Activated T-cell treated with anti-CD3 and anti-CD28 coated beads, Interleukin-2, amount 50 U/mL, for 72 hours (primary cell): ENCODE measurements at places on chromosomes 16 and 17.

DNA sequence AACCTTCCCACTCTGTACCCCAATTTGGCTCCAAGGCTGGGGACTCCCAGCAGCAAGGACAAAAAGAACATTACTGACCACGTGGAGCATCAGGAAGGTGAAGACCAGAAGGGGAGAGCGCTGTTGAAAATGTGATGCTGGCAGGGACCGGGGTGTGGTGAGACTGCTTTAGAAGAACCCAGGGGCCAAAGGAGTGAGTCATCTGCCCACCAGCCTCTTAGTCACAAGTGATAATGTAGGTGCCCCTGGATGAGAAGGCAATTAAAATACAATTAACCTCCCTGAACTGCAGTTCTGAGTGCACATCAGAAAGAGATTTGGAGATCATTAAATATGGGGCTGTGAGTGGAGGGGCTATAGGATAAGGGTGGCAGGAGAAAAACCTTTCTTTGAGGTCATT lies 366.6 kb upstream of the CCL2 start:
- DNase-seq = no peak

DNA sequence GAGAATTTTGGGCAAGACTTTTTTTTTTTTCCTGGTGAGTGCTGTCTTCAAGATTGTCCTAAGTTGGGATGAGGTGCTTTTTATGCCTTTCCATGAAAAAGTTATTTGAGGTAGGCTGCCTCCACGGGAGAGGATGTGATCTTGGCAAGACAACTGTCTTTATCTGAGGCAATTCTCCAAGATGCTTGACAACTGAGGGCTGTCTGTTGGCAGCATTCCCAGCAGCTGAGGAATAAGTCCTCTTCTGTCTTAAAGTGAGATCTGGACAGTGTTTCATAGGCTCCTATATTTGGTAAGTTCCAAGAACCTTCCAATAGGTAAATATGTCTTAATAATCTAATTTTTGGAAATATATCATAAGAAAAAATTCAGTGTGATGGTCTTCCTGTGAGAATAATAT lies 662.0 kb downstream of the CDH11 start:
- no peak for DNase-seq

GRCh38 chr17:77061669-77062068 lies 79.1 kb upstream of the SEC14L1 start:
- no peak for DNase-seq

- DNase-seq = no peak
Observed at GRCh38 chr17:51059781-51060180, 60.9 kb downstream of the SPAG9 start.

- DNase-seq = peak; percentile 33
Observed at GRCh38 chr17:33686171-33686570, 393.1 kb upstream of the ASIC2 start.

DNA sequence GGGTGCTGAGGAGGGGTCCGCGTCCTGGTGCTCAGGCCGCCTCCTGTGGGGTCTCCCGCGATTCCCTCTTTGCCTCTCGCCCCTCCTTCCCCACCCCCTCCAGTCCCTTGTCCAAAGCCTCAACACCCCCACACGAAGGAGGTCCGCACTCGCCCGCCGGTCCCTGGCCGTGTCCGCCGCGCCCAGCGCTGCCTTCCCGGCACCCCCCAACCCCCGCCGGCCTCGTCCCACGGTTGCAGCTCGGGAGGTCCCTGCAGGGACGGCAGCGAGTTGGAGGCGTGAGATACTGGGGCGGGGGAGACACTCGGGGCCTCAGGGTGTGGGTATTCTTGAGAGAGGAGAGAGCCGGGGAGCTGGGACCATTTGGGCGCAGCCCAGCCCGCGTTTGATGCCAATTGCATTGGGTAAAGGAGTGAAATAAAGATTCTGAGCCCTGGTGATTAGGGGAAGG lies 468 bp downstream of the FLYWCH2 start:
- peak; percentile 36 for DNase-seq

DNA sequence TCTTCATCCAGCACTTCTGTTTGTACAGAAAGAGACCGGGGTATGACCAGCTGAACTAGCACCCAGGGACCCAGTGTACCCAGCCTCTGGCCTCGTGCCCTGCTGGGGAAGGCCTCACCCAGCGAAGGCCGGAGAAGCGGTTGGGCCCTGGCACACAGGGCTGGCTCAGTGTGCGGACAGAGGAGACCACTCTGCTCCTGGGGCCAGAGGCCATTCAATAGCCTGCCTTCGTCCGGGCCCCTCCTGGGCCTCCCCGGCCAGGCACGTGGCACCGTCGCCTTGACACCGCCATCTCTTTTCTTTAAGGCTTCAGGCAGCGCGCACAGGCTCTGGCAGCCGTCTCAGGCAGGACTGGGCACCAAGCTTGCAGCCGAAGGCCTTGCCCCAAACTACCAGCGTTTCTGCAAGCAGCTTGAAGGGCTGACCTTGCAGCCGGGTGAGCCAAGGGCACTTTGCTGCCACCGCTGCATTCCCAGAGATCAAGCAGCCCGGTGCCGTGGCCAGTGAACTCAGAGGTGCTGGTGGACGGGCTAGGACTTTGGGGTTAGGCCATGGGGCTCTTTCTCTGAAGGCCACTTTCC lies 8.0 kb downstream of the TAX1BP3 start:
- DNase-seq = no peak

DNA sequence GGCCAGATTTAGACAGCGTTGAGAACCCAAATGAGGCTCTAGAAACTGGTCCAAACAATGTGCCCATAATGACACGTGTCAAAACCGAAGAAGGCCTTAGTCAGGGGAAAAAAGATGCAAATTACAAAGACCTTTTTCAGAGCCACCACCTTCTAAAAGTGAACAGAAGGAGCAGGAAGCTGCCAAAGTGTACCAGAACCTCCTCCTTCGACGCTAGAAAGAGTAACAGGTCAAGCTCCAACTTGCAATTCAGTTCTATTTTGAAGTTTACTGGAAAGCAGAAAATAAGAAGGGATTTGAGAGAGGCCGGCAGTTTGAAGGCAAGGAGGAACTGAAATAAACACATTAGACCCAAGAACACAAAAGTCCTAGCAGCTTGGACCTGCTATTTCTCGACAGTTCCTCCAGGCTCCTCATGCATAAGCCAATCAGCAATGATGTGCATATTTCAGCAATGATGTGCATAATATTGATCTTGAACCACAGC lies 61.8 kb downstream of the XYLT1 start:
- DNase-seq = no peak

DNA sequence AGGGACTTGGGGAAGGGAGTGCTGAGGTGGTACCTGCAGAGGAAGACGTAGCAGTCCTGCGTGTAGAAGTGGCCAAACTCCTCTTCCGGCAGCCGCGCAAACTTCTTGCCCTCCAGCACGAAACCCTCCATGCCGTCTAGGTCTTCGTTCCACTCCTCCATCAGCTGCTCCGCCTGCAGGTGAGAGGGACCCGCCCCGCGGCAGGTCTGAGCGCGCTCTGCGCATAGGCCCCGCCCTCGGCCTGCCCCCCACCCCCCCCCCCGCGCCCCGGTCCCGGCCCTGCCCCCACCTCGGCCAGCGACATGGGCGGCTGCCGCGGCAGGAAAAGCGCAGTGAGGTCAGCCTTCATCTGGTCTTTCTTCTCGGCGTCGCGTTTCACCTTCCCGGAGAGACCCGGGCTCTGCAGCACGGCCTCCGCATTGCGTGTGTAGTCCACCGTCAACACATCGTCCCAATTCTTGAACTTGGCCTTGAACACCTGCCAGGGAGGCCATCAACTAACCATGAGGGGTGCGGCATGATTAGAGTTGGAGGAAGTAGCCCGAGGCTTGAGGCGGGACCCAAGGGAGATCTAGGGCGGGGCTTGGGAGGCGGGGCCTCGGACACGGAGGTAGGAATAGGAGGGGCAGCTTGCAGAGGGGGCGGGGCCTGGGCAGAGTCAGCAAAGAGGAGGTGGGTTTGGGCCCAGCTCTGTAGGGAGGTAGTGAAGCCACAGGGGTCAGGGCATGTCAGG lies 11.5 kb downstream of the FLII start:
- peak; percentile 31 for DNase-seq

DNA sequence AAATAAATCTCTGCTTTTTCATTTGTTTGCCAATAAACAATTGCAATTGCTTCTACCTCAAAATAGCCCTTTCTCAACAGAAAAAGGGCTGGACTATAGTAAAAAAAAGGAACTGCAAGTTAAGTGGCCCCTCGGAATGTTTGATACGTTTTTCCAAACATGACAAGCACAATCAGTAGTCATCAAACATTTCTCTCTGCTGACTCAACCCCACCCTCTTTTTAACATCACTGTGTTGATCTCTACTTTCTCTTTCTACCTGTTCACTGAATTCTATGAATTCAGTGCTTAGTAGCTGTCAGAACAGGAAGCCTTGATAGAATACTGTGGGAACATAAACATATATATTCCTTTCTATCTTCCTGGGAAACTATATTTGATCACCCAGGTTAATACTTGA lies 116.5 kb upstream of the AXIN2 start:
- no peak for DNase-seq

DNA sequence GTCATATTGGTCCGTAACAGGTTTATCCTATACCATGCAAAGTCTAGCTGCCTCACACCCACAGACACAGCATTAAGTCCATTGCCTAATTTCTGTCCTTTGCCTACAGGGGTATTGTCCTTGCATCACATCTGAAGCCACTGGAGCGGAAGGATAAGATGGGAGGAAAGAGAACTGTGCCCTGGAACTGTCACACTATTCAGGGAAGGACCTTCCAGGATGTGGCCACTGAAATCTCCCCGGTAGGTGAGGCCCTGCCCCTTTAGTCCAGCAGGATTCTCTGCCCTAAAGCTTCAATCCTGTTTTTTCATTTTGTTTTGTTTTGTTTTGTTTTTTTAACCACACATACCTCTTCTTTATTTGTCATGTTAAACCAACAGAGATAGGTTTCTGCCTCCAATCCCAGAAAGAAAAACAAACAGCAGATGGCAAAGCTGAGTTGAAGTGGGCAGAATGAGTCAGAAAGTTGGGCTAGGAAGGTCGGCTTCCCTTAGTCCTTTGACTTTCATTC lies 2.2 kb upstream of the EFTUD2 start:
- DNase-seq = no peak

DNA sequence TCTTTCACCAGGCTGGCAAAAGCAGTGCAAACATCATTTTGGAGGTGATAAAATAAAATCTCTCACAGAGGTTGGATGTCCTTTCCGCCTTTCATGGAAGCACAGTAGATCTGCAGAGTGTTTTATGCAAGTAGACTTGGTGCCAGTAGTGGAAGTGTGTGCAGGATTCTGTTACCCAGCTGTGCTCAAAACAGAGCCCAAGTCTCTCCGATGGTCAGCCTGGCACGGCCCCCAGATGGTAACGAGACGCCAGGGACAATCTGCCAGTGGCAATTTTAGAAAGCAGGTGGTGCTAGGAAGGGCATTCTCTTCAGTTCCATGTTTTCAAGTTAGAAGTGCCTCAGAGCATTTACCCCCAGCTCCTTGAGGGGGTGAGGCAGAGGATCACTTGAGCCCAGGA lies 1.5 kb upstream of the MTHFSD start:
- no peak for DNase-seq

DNA sequence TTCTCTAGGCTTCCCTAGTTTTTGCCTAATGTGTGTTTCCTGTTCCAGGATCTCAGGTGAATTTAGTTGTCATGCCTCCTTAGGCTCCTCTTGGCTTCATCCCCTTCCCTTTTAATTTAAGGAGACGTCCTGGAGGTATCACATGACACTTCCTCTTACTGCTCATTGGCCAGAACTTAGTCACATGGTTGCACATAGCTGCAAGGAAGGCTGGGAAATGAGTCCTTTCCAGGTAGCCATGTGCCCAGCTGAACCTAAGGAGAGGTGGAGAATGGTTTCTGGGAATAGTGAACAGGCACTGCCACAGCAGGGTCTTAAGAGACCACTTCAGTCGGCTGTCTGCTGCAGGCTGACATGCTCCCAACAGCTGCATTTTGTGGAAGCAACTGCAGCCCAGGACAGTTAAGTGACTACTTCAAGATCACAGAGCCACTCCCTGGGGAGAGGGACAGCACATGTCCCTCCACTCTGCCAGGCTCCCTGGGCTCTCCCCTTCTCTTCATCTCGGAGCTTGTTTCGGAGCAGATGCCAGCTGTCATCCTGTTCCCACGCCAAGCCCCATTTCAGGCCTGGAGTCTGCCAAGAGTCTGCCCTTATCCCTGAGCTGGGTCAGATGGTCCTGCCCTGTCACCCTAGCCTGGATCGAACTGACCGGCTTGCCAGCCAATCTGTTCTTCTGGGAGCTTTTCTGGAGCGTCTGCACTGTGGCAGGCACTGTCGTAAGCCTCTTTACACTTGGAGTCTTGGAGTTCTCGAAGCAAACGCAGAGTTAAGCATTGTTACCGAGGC lies 81.4 kb upstream of the FOXF1 start:
- DNase-seq = no peak

DNA sequence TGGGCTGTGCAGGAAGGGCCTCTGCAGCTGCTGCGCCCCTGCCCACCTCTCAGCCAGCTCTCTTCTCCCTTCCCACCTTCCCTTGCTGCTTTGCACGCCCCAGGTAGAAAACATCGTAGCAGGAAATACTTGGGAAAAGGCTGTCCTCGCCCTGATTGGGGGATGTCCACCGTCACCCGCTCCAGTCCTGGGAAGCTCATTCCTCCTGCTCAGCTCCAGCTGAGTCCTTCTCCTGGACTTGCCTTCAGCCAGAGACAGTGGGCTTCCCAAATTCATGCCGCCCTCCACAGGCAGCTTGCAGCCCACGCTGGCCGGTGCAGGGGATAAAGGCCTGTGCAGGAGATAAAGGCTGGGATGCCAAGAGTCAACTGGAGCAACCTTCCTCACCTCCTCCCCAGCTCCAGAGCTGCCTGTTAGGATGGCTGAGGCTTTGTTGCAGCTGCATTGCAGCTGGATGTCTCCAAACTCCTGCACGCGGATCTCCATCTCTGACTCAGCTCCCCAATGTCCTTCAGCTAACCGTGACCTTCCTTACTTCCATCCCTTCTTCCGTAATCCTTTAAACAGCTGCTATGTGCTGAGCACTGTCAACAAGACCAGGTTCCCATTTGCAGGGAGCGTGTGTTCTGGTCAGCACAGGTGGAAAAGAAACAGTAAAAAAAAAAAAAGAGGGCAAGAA lies 402.0 kb upstream of the TNRC6C start:
- no peak for DNase-seq
